Liver (tissue), 10 donors: ENCODE measurements at places on chromosomes 6 and 20. TPM values are rescaled to one million over a fixed set of nuclear protein-coding genes. Genes with fewer than 3 reads are reported as not detected.

The DNMT3B gene
- 0.84 TPM for total RNA-seq

The C6orf89 gene
- total RNA-seq, result 27.2 TPM

The TMC2 gene
- total RNA-seq, result not detected

GRCh38 chr6:121838842-121839241 lies 403.4 kb downstream of the GJA1 start:
- no peak for DNase-seq

DNA sequence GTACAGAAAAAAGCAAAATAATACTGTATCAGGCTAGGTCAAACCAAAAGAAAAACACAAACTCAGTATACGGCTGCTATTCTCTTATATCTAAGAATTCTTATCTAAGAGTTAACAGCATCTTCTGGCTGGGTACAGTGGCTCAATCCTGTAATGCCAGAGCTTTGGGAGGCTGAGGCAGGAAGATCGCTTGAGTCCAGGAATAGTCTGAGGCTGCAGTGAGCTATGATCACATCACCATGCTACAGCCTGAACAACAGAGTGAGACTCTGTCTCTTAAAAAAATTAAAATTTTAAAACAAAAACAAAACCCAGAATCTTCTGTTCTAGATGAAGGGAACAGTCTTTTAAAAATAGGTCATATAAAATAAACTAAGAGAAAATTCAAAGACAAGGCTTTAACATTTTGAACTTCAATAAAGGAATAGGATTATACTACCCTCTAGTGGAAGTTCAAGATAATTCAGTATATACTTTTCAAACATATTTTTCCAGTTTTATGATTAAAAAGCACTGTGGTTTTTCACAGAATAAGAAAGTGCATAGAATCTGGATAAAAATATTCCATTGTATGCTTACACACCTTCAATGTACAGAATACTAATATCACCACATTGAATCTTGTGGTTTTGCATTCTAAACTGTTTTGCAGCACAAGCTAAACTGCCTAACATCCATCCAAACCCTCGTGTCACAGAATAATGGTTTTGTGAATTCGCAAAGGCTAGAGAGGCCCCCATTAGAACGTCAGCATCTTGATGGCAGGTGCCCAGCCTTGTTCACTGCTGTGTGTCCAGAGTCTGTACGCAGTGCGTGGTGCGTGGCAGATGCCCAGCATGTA lies 39.3 kb downstream of the DTNBP1 start:
- no peak for DNase-seq

DNA sequence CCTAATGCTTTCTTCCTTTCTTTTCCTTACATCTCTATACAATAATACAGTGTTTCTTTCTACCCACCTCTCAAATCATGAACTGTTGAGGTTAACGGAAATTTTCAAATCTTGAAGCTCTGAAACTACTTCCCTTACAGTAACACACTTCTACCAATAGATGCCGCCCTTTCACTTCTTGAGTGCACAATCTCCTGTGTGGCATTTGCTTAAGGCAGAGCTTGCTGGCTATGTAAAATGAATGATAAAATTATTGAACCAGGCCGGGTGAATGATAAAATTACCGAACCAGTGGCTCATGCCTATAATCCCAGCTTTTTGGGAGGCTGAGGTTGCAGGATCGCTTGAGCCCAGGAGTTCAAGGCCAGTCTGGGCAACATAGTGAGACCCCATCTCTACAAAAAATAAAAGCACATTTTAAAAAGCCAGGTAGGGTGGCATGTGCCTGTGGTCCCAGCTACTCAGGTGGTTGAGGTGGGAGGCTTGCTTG lies 56.8 kb downstream of the KCNS1 start:
- DNase-seq, result no peak

- no peak for DNase-seq
Observed at GRCh38 chr20:3316136-3316535, 77.1 kb upstream of the SLC4A11 start.

DNA sequence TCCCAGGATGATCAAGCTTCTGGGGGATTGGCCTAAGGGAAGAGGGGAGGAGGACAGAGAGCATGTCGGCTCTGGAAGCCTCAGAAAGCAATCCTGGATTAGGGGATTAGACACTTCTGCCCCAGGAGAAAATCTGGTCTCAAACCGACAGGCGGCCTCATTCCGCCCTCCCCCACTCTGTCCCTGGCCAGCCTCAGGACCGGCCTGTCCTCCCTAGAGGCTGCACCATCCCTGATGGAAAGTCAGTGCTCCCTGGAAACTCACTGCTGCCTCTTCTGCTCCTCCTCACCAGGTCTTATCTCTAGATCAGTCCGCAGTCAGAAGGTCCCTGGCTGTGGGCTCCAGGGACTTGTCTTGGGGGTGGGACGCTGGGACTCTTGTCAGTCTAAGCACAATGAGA lies 905 bp upstream of the SLC12A5 start:
- DNase-seq, result no peak

- no peak for DNase-seq
Observed at GRCh38 chr20:24131281-24131680, 142.7 kb upstream of the GGTLC1 start.

GRCh38 chr20:49790077-49790798 lies 22.4 kb upstream of the SLC9A8 start:
- DNase-seq, result peak; percentile 49

GRCh38 chr6:36029464-36029863 lies 1.9 kb downstream of the MAPK14 start:
- no peak for DNase-seq

GRCh38 chr20:7301807-7302206 lies 534.3 kb downstream of the BMP2 start:
- DNase-seq, result no peak

- DNase-seq, result no peak
Observed at GRCh38 chr20:53001498-53002301, 29.5 kb downstream of the TSHZ2 start.

DNA sequence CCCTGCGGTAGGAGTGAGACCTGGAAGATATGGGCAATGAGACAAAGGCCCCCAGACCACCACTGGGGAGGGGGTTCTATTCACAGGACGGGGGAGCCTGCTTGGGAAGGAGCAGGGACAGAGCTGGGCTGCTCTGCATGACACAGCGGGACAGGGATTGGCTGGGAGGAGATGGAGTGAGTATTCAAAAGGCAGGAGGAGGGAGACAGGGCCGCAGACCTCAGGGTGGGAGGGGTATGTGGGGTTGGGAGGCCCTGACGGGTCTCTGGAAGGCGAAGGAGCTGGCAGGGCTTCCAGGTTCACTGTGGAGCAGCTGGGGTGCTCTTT lies 60.8 kb upstream of the RPS6KA2 start:
- DNase-seq, result no peak

DNA sequence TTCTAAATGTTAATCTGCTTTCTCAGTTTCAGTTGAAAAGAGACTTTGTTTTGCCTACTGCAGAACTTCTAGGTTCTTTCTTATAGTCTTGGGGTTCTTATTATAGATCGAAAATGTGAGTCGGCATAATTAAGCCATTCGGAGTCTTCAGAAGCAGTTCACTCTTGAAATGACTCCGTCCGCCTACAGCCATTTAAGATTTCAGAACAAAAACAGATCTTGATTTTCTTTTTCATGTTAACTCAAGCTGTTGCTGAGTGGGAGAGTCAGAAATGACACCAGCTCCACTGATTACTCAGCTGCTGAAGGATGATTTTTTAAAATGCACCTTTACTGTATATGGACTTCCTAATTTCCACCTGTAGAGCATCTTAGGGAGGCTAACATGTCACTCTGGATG lies 15.9 kb downstream of the PRDM1 start:
- no peak for DNase-seq

GRCh38 chr6:106444777-106445507 lies 84.4 kb downstream of the CRYBG1 start:
- no peak for DNase-seq

GRCh38 chr6:16316741-16317251 lies 78.4 kb downstream of the GMPR start:
- no peak for DNase-seq

DNA sequence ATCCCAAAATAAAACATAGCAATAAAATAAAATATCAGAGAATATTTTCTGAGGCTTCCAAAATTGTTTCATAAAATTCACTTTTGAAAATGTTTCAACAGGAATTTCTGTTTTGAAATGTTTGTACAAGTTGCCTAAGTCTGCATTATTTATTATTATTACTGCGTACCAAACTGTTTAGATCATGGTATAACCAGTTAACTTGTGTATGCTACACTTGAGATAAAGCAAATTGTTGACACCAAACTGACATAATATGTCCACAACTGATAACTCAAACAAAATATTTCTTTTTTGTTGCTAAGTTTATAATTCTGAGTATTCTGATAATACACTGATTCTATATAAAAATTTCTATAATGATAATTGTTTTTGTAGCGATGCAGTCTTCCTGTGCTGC lies 531.8 kb upstream of the EYS start:
- DNase-seq, result no peak

DNA sequence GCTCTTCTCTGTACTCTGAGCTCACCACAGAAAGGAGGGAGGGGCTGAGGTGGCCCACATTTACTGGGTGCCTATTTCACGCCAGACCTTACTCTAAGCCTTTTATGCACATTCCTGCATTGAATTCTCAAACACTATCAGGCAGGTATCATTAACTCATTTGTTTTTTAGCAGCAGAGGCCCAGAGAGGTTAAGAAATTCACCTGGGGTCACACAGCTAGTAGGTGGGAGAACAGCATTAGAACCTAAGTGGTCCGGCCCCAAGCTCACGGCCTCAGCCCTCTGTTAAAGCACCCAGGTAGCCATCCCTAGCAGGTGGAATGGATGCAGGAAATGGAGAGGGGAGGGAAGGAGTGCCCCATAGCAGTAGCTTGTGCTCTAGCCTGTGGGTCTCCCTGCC lies 84.5 kb downstream of the GRM4 start:
- DNase-seq, result no peak

- no peak for DNase-seq
Observed at GRCh38 chr6:104418125-104418524, 441.6 kb downstream of the HACE1 start.

- DNase-seq, result no peak
Observed at GRCh38 chr6:143361536-143362191, 88.8 kb downstream of the ADAT2 start.

- no peak for DNase-seq
Observed at GRCh38 chr20:20317621-20318364, 50.1 kb upstream of the INSM1 start.
